ENCODE measurements at places on chromosomes 12 and 14.

GRCh38 chr12:19245106-19245505 lies 115.6 kb downstream of the PLEKHA5 start:
- no peak for DNase-seq

DNA sequence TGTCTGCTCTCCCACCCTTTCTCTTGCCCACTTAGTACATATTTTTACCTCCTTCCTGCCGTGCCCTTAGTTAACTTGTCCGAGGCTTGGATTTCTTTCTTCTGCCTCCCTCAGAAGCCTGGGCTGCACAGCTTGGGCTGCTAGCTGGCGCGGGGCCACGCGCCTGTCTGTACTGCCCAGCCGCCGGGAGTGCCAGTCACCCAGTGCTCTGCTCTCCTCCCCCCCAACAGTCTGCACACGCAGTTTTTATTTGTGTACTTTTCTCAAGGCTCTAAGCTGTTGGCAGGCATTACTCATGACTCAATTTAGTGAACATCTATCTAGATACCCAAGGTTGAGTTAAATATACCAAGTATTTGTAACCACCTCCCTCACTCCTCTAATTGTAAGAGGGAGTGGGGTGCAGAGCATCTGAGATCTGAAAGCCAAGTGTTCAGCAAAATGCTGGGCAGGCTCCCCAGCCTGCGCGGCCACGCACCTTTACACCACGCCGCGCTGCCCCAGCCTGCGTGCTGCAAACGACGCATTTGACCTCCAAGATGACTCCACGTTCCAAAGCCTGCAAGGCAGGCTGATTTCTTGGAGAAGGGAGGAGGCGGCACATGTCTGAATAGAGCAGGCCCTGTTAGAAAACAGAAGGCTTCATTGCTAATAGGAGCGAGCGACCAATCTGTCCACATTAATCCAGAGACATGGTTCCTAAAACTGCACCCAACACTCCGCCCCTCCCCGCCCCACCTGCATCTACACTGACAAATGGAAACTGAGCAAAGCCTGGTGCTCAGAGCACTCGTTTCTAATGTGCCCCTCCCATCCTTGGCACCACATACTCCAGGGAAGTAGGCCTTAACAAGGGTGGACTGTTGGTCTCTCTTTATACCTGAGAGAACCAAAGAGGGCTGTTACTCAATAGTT lies 18.2 kb upstream of the CACNA2D4 start:
- DNase-seq = peak; percentile 49

DNA sequence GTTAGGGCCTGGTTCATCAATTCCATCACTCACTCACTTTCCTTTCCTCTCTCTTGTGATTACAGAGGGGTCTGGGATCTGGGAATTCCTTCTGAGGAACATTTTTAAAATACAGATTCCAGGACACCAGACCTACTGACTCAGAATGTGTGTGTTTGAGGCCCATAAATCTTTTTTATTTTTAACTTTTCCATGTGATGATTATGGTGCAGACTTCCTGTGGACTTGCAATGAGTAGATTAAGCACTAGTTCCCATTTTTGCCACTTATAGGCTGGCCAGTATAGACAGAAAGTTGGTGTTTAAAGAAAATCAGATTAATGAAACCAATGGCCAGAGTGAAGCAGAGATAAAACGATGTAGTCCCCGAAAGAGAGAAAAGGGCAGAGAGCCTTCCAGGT lies 28.1 kb downstream of the SLC41A2 start:
- no peak for DNase-seq

DNA sequence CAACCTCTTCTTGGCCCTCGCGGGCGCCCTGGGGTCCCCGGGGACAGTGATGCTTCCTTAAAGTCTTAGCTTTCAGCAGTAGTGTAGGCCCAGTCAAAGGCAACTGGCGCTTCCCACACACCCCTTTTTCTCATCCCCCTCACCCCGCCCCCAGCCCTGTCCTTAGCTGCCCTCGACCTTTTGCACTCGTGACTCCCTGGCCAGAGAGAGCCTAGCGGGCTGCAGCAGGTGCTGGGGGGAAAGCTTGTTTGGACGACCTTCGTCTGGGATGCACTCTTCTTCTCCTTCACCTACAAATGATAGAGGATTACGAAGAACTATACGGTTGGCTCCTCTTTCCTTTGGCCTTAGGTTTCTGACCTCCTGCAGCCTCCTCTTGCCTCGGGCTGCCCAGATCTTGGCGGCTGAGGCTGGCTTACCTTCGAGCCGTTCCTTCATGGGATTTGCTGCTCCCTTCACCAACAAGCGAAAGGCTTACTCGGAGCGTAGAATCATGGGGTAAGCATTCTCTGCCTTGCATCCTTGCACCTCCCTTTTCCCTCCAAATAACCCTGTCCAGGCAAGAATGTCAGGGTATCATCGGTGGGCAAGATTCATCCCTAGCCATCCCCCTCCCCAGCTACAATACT lies 815 bp downstream of the COQ10A start:
- no peak for DNase-seq

- DNase-seq = no peak
Measured at GRCh38 chr12:132229193-132229760, 85.0 kb downstream of the NOC4L start.

GRCh38 chr14:100051543-100051942 lies 13.7 kb upstream of the EVL start:
- DNase-seq = no peak

- no peak for DNase-seq
Measured at GRCh38 chr14:101828046-101828445, 66.5 kb downstream of the PPP2R5C start.

- no peak for DNase-seq
Measured at GRCh38 chr12:71160585-71160984, 2.8 kb upstream of the TSPAN8 start.

- no peak for DNase-seq
Measured at GRCh38 chr12:62760779-62761178, 174.2 kb downstream of the PPM1H start.

GRCh38 chr12:57223191-57224165 lies 6.0 kb upstream of the SHMT2 start:
- no peak for DNase-seq

DNA sequence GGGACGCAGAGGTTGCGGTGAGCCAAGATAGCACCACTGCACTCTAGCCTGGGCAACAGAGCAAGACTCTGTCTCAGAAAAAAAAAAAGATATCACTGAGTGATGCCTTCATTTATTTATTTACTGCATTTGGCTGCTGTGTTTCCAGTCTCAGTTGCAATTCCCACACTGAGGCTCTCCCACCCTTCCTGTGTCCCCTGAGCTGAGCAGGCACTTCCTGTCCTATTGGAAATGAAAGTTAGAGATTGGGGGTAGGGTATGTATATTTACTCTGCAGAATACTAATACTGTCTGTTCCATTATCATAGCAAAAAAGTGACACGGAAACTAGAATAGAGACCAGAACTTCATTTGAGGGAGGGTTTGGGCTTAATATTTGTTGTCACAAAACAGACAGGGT lies 1.6 kb upstream of the RBMS2 start:
- DNase-seq = no peak

DNA sequence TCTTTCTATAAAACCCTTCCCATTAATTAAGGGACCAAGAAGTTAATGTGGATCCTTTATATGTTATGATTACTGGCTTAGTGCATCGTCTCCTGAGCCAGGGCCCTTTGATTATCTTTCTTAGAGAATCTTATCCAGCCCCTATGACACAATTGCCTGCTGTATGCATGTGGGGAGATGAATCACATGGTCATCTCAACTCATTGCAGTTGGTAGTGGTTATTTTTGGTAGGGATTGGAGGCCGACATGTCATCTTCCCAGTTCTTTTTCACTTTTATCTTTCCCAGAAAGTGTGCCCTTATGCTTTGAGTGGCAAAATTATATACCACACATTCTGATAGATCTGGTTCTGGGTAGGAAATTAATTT lies 26.0 kb downstream of the ZNF664 start:
- DNase-seq = no peak

- DNase-seq = no peak
Measured at GRCh38 chr12:20320552-20320951, 47.8 kb upstream of the PDE3A start.

GRCh38 chr12:16472631-16473030 lies 125.2 kb downstream of the MGST1 start:
- DNase-seq = no peak

DNA sequence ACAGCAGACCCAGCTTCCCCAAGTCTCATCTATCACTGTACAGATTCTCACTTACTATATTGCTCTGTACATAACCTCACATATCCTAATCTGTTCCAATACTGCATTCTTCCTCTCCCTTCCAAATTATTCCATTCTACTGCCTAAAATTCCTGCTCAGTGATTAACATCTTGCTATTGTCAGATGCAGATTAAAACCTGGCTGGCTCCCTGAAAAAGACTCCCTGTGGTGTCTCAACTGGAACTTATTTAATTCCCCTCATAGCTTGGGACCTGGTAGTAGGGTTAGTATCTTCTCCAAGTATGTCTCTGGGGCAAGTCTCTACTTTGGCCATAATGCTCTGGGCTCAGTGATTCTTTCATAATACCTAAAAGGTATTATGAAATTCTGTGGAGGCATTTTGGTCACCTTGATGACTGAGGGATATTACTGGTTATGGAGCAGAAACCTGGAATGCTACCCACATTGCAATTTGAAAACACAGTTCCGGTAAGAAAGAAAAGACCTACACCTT lies 55.8 kb downstream of the PAWR start:
- DNase-seq = no peak

DNA sequence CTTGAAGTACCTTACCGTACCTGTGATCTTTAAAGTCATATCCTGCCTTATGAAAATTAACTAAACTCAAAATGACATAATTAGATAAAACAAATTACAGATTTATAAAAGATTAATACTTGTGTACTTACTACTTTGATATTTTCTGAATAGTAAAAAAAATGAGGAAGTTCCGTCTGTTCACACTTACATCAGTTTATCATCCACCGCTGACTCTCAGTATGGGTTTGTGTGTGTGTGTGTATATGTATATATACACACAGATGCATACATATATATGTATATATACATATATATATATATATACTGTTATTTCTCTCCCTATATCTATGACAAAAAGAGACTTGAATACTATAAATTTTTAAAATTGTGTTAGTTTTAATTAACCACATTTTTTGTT lies 65.0 kb upstream of the MON2 start:
- DNase-seq = no peak

GRCh38 chr14:68630611-68631393 lies 162.1 kb downstream of the ZFP36L1 start:
- no peak for DNase-seq

Measured in NCI-H510A (cell line).